Glutamatergic neuron (in vitro differentiated cells): ENCODE measurements at places on chromosomes 2 and 18.
A peak's percentile ranks its signal among the peaks of the same experiment; 100 is the strongest.

DNA sequence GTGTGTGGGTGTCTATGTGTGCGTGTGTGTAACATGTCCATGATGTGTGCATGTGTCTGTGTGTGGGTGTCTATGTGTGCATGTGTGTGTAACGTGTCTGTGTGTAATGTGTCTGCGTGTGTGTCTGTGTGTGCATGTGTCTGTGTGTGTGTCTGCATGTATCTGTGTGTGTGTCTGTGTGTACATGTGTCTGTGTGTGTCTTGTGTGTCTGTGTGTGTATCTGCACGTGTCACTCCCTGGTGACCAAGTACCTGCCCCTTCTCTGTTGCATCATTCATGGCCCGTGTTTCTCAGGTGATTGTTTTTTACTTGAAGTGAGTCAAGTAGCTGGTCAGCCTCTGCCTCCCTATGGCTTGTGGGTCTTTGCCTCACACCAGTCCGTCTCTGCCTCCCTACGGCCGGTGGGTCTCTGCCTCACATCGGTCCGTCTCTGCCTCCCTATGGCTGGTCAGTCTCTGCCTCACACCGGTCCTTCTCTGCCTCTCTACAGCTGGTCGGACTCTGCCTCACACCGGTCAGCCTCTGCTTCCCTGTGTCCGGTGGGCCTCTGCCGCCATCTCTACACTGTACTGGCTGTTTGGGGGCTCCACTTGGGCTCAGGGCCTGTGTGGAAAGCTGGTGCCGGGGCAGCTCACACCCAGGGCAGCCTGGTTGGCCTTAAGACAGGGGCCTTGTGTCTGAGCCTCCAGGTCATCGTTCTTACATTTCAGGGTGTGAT is 31.6 kb downstream of the KCNG2 start:
- DNase-seq, result no peak

DNA sequence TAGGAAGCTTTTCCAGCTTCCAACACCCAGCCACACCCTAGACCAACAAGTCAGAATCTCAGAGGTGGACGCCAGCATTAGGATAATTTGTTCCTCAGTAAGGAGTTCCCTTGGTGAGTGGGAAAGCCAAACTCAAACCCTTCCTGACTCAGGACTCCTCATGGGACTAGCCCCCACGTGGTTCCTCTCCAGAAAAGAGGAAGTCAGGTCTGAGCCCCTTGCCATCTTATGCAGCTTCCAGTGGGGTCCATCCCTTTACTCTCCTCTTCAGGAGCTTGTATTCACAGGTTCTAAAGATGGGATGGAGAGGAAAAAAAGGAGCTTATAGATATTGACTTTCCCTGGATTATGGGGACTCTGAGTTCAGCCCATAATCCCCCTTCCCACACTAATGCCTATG is 14.8 kb upstream of the NOTO start:
- no peak for DNase-seq

DNA sequence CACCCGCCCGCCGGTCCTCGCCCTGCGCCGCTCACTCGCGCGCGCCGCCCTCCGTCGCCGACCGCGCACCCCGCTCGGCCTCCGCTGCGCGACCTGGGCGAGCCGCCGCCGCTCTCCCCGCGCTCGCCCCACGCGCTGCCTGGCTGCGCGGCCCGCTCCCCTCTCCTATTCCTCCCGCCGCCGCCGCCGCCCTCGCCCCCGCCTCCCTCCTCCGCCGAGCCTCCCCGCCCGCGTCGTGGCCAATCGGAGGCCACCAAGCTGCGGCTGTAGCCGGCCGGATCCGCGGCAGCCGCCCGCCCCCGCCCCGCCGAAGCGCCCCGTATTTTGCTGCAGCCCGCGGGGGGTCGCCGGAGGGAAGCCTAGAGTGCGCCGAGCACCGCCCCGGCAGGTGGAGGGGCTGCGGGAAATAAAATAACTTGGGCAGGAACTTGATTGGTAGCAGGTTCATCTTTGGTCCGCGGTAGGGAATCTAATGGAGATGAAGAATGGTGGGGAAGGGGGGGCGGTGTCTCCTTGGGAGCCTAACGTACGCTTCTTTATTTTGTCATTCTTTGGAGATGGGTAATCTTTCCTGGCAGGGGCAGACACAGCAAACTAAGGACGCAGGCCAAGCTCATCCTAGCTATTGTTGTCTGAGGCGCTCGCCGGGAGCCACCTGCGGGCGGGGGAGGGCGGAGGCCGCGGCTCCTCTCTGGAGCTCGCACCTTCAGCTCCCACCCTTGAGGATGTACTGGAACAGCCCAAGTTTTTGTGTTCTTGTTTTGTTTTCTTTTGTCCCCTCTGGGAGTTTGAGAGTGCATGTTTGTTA is 1.1 kb upstream of the CDH2 start:
- peak; percentile 93 for DNase-seq

DNA sequence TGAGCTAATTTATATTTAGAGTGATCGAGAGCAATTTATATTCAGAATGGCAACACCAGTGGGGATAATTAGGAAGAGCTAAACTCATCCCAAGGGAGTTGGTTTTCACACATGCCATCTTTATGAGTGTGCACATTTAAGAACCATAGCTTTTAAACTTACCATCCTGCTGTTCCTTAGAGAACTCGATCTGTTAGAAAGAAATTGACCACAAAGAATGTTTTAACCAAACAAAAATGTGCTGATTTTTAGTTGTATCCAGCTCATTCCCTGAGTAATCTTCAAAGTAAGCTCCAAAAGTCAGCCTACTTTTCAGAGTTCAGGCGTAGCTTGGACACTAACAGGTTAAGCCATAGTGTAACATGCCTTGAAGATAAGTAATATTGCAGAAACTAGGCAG is 12.6 kb downstream of the MYL1 start:
- DNase-seq, result no peak

- DNase-seq, result no peak
These were observed 7.4 kb upstream of the DGKD start for GRCh38 chr2:233346930-233347329.

- DNase-seq, result peak; percentile 76
These were observed at the start of gene PTGR3 for GRCh38 chr18:75209129-75209950. Gene PTGR3, minus strand, starts transcription at chr18:75209139. Its CDS starts 81 bp downstream, at chr18:75209058.

DNA sequence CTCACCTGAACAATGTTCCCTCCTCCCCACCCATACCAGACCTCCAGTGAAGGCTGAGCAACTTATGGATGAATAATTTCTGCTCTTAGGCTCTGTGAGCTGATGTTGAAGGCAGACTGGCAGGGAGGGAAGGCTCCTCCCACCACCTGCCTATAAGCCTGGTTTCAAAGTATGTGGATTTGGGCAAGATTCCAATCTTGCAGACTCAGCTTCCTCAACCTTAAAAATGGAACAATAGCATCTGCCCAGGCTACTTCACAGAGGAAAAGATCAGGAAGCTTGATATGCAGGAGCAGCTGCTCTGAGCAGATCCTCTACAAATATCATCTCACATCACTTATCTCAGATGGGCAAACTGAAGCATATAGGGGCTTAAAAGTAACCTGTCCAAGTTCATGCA is 112.2 kb downstream of the ZFP36L2 start:
- no peak for DNase-seq

DNA sequence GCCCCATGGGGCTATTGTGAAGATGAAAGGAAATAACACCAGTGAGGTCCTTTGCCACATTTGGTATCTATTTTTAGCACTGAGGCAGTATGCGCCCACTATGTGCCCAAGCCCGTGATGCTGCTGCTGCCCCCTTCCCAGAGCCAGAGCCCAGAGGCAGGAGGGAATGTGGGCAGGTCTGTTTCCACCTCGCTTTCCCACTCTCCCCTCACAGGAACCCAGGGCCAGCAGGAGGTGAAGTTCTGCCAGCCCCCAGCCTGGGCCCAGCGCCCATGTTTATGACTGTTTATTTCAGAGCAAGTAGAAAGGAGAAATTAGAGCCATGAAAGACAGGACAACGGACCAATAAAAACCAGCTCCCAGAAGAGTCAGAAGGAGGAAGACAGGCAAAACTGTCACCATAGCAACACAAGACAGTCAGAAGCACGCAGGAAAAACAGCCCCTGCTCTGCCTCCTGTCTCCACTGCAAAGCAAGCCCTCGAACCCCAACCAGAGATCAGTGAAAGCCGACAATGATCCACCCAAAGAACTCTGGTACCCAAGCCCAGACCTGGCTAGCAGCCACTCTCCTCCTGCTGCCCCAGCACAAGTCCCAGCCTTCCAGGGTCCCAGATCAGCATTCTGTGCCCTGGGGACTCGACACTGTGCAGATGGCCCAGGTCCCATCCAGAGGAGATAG is 1.4 kb downstream of the CYRIA start:
- DNase-seq, result no peak

- DNase-seq, result no peak
These were observed 18.1 kb upstream of the E2F6 start for GRCh38 chr2:11483806-11484617.

DNA sequence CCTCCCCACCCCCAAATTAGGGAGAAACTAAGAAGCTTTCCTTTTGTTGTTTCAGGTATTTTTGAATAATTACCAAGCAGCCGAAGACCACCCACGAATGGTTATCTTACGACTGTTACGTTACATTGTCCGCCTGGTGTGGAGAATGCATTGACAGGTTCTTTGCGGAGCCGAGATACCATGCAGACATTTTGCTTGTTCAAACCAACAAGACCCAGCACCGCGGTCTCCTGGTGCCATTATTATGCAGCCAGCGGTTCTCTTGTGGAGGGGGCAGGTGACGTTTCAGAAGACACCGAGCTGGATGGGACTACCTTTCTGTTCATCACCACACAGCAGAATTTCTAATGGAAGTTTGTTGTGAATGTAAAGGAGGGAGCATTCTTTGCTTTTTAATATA is 43.4 kb downstream of the BCL2L11 start:
- DNase-seq, result no peak

DNA sequence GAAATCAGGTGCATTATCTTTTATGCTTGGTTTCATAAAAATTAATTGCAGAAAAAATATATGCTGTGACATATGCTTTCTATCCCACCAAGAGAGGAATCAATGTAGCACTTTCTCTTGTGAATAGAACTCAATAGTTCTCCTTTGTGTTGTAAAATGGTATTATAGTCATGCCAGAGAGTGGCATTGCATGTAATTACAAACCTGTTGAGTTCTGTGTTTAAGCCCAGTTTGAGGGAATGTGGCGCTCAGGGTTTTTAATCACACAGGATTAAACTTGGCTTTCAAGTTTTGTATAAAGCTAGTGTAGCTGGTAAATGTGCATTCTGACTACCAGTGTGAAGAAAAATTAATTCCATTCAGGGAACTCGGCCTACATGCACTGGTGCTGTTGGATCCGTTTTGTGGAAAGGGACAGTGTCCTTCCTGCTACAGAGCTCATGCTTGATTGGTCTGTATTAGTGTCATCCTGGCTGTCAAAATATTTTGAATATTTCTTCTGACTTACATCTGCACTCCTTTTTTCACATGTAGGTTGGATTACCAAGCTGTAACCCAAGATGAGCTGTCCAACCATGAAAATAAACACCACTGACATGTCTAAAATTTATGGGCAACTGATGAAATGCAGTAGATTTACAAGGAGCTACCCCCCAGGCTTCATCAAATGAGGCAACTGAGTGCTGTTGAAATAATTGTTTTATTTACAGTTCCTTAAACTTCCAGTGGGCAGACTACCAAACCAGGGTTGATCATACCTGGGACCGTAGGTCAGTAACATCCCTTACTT is 80.3 kb downstream of the SLC4A3 start:
- no peak for DNase-seq

DNA sequence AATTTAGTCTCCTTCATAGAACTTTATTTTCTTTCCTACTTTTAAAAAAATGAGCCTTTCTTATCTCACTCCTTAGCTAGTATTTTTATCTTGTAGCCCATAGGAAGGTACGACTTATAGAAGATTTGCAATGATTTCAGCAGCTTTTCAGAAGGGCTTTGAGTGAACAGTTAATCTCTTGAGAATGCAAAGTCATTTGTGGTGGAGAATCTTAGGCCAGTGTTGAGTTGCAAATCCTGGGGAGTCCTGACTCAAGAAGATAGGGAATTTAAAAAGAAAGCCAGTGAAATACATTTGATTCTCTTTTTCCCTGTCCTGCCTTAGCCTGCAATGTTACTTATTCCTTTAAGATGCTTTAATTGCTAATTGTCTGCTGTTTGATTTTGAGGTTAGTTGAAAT is 33.6 kb downstream of the LYPD6 start:
- DNase-seq, result no peak

- no peak for DNase-seq
These were observed 254.4 kb upstream of the CHAC2 start for GRCh38 chr2:53513167-53513666.

GRCh38 chr2:140698636-140699035 is 1432.2 kb downstream of the LRP1B start:
- DNase-seq, result no peak

- no peak for DNase-seq
These were observed 43.0 kb upstream of the MGAT4A start for GRCh38 chr2:98773907-98774306.

DNA sequence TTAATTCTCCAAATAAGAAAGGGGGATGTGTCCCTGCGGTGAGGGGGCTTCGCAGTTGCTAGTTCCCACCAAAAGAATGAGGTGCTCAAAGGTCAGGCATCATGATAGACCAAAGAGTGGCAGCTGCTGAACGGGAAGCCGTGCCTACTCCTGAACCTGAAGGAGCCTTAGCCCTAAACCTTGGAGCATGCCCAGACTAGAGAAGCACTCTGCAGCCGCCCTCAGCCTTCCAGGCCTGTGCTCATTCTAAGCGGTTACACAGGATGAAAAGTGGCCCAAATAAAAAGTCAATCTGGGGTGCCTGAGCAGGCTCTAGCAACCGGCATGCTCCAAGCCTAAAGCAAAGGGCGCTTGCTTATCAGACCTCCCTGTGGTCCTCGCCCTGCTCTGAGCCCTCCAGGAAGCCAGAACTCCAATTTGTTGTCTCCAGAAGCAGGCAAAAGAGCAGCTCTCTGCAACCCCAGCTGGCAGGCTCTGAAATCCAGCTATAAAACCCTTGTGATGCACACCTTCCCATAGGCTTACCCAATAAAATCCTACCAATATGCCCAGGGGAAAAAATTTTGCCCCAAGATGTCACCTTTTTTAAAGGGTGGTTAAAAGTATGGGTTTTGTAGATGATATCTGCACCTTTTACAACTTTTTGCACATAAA is 17.5 kb downstream of the UXS1 start:
- DNase-seq, result no peak

DNA sequence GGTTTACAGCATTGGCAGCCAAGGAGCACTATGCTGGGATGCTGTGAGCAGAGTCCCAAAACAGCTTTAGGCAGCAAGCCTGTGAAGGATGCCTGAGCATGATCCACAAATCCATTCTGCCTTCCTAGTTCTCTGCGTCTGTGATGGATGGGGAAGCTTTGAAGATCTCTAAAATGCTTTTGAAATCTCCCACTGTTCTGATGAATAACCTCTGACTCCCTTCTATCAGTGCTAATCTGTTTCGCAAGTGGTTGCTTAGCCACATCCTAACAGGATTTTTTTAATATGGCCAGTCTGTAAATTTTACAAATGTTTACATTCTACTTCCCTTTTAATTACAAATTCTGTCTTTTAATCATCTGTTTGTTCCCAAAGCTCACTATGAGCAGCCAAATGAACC is 319.2 kb downstream of the GULP1 start:
- no peak for DNase-seq

- DNase-seq, result no peak
These were observed 184.1 kb downstream of the CDH7 start for GRCh38 chr18:65934874-65935273.
